ENCODE measurements at places on chromosomes 5 and 9. TPM values are rescaled to one million over a fixed set of nuclear protein-coding genes. Genes with fewer than 3 reads are reported as not detected.

DNA sequence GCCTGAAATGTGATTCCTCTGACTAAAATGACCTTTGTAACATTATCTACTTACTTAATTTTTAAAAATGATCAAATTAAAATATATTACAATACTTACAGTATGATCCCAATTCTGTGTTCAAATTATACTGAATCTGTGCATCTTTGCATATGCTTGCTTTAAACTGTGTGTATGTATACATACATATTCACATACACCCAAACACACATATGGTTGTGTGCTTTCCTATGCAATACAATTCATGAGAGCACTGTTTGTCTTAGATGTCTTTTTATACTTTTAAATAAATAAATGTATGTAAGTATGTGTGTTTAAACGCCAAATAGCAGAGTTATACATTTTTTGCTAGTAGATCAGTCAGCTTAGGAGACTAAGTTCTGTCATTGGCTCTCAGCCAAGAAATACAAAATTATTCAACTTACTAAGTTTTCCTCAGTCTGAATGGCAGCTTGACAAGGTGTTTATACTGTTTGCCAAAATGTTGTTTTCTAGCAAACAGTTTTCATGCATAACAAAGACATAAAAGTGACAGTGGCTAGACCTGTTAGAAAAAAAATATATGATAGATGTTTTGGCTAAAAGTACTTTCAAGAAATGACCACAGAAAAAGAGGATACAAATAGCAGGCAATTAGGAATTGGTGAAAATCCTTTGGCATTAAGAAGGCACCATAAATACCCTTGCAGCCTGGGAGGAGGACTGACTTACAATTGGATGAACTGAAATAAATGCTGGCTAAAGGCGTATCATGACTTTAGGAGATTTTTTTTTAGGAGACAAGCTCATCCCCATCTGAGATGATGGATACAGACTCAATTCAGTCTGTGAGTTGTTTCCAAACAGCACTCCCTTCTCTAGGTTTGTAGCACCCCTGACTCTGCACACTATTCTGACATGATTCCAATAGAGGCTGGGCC, 7.9 kb downstream of the TICAM2 start:
- DNase-seq = no peak

DNA sequence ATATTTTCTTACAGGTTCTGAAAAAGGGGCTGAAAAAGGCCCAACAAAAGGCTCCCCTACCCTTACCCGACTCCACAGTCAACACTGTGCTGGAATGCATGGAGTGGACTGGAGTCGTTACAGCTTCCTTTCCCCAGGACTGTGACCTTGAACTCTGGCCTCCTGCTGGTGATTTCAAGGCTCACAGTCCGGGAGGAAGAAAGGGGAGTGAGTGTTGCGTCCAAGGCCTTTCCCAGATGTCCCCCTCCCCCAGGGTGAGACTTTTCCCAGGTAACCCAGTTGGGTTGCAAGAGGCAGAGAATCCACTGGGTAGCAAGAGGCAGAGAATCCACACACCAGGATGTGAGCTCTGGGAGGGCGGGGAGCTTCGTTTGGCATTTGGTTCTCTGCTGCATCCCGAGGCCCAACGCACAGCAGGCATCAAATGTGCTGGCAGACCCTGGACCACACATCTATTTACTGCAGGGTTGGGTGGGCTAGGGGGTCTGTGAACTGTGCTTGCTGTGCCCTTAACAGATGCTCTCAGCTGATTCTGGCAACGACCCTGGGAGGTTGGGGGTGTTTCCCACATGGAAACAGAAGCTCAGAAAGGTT, 37.5 kb downstream of the FABP6 start:
- DNase-seq = no peak

SMIM33 gene
- not detected for total RNA-seq

DNA sequence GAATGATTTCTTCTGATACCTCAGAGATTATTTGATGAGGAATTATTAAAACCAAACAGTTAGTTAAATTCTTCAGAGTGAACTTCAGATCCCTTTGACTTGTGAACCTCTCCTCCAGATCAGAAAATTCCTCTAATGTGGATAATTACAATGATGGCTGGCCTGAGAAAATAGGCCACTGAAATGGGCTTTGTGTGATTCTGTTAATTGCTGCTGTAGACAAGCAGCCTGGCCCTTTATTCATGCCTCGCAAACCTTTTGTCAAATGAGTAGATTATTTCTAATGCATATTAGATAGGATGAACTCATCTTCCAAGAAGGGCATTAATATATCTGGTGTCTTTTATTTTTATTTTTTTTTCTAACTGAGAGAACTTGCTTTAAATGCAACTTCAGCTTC, 855.2 kb downstream of the TLE4 start:
- no peak for DNase-seq

DNA sequence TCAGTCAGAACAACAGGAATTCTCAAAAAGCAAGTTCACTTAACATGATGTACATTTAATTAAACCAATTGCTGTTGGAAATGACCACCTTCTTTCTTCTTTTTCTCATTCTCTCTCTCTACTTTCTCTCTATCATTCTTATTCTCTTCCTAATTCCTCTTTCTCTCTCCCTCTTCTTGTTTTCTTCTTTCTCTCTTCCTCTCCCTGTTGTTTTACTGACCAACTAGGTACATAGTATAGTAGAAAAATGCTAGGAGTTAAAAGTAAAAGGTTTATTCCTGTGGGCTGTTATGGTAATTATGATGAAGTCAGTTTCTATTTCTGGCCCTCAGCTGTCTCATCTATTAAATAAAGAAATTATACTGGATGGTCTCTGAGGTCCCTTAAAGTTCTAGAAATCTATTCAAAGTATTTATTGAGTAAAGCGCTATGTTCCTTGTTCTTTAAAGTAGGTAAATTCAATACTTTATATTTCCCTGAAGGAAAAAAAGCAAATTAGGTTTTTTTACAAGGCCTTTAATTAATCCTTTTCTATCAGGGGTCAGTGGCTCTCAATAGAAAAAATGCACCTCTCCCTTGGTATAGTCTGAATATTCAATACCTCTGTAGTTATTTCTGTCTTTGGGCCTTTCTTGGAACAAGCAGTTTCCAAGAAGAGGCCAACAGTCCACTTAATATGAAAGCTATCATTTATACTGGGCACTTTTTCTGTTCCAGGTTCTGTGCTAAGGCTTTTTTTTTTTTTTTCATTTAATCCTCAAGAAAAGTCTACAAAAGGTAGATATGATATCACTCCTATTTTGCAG, 102.3 kb upstream of the SLC30A5 start:
- DNase-seq = no peak

ITGA1 gene
- 2.7 TPM for total RNA-seq

- DNase-seq = peak; percentile 16
Measured at GRCh38 chr5:147880487-147880886, 2.0 kb downstream of the SCGB3A2 start.

FOXD4L5 gene
- 0.52 TPM for total RNA-seq

DNA sequence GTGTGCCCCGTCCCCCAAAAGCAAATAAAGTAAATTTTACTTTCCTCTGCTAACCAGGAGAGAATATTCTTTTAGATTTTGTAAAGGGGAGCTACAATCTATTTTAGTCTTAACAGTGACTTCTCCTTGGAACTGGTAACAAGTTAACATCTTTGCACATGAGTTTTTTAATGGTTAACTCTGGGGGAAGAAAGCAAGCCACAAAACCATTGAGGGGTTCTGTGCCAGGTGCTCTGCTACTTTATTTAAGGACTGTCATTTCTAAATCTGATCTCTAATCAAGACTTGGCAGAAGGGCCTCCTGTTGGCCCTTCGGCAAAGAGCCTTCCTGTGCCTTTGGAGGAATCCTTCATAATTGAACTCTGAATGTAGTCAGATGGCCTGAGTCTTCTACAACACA, 153.4 kb downstream of the SLC12A2 start:
- DNase-seq = no peak
